Calu3 (cell line): ENCODE measurements at places on chromosomes 1 and 21. TPM values are rescaled to one million over a fixed set of nuclear protein-coding genes. Genes with fewer than 3 reads are reported as not detected.
A peak's percentile ranks its signal among the peaks of the same experiment; 100 is the strongest.

DNA sequence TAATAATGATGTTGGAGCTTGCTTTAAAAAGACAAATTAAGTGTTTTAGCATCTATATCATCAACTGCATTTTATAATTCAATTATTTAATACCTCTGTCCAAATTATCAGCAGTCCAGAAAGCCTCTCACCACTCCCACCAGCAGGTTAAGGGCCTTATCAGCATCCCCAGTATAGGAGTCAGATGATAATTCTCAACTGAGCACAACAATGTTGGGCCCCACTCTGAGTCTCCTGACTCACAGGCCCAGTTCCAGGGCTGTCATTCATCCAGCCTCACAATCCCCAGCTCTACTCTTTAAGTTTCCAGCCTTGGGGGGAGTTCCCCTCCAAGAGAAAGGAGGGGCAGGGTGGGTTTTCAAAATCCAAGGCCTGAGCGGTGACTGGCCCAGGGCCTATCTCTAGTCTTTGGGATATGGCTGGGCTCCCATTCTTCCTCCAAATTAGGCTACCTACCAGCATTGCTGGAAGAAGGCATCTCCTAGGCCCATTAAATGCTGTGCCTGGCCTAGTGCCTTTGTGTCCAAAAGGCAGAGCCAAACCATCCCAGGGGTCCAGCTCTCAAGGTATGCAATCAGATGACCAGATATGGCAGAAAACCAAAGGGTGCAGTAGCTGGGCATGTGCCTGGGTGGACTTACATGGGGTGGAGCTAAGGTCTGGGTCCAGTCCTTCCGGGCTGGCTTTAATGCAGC is 134.1 kb downstream of the GLUL start:
- DNase-seq, result no peak

DNA sequence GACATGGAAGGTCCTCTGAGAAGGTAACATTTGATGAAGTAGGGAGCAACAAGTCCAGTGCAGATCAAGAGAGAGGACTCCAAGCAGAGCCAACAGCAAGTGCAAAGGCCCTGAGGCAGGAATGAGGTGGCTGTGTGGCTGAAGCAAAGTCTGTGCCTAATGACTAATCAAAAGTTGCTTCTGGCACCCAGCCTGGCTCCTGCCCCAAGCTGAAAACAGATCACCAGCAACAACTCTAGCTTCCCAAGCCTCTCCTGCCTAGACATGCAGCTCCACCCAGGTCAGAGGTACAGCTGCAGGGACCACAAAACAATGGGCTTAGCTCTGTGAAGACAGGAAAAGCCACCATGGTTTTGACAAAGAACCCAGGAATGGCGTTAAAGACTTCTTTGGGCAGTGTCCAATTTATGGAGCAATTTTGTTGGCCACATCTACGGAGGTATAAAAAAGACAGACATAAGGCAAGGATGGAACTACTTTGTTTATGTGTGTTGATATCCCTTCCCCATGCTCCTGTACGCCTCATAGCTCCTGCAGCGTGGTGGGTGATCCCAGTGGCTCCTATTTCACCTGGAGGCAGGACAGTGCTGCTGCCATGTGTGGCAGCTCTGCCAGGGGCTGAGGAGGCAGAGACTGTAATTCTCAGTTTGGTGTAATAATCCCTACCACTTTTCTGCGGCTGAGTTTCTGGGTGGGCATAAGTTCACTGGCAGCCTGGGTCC is 26.4 kb upstream of the IGSF3 start:
- peak; percentile 4 for DNase-seq

Gene CFAP45
- total RNA-seq, result 1.6 and 1.8 TPM in 2 replicates

GRCh38 chr1:80869299-80869698 is 931.4 kb upstream of the ADGRL2 start:
- no peak for DNase-seq

Gene DLGAP3
- 1.0 and 1.1 TPM in 2 replicates for total RNA-seq

Gene UMODL1
- total RNA-seq, result 0.22 TPM in 1 of 2 replicates, not detected in the other

Gene AMIGO1
- total RNA-seq, result 1.3 and 1.5 TPM in 2 replicates

DNA sequence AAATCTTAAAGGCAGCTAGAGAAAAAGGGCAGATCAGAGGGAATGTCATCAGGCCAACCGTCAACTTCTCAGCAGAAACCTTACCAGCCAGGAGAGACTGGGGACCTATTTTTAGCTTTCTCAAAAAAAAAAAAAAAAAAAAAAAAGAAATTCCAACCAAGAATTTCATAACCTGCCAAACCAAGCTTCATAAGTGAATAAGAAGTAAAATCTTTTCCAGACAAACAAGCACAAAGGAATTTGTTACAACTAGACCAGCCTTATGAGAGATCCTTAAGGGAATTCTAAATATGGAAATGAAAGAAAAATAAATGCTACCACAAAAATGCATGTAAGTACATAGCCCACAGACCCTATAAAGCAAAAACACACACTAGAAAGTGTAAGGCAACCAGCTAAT is 267.7 kb downstream of the AKT3 start:
- no peak for DNase-seq

Gene NCF2
- 5.5 and 8.6 TPM in 2 replicates for total RNA-seq

GRCh38 chr1:83959824-83960498 is 39.0 kb downstream of the TTLL7 start:
- no peak for DNase-seq

Gene CYP2J2
- total RNA-seq, result 15.2 and 17.0 TPM in 2 replicates

GRCh38 chr21:32392299-32392879 is 423 bp downstream of the URB1 start:
- no peak for DNase-seq

Gene RGSL1
- not detected in 2 replicates for total RNA-seq

- DNase-seq, result no peak
Measured at GRCh38 chr1:224457782-224458144, 23.2 kb upstream of the WDR26 start.

GRCh38 chr1:11648039-11648438 is 6.2 kb downstream of the FBXO2 start:
- DNase-seq, result no peak

GRCh38 chr1:244502630-244503029 is 41.6 kb downstream of the CATSPERE start:
- DNase-seq, result no peak

- DNase-seq, result no peak
Measured at GRCh38 chr1:44368471-44369151, 13.6 kb upstream of the ERI3 start.

DNA sequence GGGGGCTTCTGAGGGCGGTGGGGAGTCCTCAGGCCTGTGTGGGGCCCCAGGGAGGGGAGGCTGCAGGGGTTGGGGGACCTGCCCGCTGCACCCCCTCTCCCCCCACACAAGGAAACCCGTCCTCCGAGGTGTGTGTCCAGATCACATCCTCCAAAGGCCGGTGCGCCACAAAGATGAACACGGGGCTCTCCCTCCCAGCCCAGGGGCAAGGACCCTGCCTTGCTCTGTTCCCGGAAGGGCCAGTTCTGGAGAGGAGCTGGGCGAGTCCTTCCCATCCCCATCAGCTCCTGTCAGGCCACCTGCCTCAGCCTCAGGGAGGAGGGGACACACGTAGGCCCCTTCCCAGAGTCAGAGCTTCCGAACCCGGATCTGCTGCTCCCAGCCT is 2.5 kb upstream of the TTLL10 start:
- no peak for DNase-seq

Gene WNT3A
- not detected in 2 replicates for total RNA-seq

Gene LCE2C
- total RNA-seq, result not detected in 2 replicates

Gene FCRL5
- not detected in 2 replicates for total RNA-seq

DNA sequence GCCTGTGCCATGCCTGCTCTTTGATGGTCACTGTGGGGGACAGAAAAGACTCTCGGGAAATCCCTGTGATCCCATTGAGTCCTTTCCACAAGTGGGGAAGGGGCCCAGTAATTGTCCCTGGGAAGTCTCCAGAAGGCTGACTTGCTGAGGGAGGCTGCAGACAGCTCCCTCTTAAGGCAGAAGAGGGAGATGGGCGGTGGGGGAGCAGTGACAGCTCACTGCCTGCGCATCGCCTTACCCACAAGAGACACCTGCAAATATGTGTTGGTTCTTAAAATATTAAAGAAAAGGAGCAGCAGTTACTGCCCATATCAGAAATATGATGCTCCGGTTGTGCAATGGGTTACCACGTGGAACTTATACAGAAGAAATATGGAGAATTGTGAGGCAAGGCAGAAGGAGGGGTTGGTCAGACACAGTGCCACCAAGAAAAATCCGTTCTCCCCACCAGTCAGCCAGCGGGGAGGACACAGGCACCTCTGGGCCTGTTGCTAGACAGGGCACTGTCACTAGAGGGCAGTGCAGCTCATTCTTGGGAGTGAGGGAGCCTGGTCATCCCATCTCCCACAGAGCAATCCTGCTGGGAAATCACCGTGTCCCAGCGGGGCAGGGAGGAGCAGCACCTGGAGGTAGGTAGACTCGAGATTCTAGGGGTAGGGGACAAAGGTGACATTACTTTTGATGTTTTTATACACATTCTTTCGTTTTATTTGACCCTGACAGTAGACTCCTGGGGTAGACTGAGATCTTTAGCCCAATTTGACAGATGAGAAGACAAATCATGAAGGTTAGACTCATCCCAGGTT is 6.9 kb upstream of the CAMK1G start:
- DNase-seq, result peak; percentile 93

- no peak for DNase-seq
Measured at GRCh38 chr1:167718914-167719691, 2.7 kb upstream of the MPZL1 start.

GRCh38 chr1:55898181-55898580 is 681.2 kb downstream of the PLPP3 start:
- DNase-seq, result no peak

GRCh38 chr1:15245593-15246360 is 1.2 kb upstream of the FHAD1 start:
- DNase-seq, result no peak

DNA sequence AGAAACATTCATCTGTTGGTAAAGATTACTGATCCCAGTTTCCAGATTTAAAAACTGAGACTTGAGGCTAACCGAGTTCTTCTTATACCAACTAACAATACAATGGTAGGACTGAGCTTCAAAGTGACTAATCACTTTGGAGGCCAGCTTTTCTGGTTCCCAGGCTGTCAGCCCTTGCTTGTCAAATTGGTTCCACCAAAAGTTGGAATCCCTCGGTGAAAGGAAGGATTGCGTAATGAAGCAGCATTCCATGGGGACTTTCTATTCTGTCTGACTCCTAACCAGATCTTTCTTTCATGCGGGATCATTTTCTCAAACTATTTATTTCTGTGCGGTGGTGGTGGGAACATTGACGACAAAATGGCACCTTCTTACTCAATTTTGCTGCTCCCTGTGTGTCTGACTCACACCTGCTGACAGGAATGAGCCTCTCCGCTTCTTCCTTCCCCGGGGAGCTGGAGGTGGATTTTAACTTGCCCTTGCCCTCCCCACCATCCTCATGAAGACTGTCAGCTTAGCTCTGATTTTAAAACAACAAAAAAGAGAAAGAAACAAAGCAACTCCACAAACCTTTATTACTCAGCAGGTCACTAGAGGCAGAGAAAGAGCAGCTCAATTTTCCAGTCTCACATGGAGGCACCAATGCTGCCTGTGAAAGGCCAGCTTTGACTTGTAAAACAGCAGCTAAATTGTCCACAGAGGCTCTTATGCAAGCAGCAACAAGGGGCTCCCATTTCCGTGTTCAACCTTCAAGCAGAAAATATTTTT is 32.9 kb upstream of the RASAL2 start:
- peak; percentile 38 for DNase-seq

Gene PRAMEF33
- total RNA-seq, result not detected in 2 replicates

DNA sequence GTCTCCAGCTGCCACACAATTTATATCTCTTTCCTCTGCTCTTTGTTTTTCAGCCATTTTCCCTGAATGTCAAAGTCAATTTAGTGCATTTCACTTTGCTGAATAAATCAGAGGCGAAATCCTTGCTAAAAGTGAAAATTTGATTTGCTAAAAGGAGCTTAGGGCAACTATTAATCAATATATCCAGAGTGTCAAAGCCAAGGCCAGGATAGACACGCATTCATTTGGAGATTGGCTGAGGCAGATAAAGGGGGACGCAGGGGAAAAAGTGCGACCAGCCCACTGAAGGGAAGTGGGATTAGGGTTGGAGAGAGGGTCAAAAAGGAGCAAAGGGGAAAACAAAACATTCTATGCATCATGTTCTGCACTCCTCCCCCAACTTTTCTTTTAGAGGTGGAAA is 132.4 kb upstream of the USH2A start:
- DNase-seq, result no peak

Gene CTSK
- 5.5 and 5.9 TPM in 2 replicates for total RNA-seq

GRCh38 chr1:30383221-30383711 is 340.1 kb downstream of the MATN1 start:
- no peak for DNase-seq

Gene NES
- total RNA-seq, result 6.1 and 7.4 TPM in 2 replicates

DNA sequence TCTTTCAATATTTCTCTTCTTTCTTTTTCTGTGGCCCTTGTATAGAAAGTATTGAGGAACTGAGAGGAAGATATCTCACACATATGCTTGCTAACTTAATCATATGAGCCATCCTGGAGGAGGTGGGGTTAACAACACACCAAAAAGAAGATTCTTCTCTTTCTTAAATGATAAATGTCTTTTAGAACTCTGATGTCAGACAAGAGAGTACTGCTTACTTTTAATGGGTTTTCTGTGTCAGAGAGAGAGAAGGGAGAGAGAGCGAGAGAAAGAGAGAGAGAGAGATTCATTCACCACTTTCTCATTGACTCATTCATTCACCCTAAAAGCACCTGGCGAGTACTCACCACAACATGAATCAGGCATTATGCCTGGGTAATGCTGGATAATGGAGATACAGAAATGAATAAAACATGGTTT is 250.3 kb upstream of the SGIP1 start:
- no peak for DNase-seq

- DNase-seq, result peak; percentile 24
Measured at GRCh38 chr1:59892841-59893811, 33.4 kb downstream of the CYP2J2 start.

DNA sequence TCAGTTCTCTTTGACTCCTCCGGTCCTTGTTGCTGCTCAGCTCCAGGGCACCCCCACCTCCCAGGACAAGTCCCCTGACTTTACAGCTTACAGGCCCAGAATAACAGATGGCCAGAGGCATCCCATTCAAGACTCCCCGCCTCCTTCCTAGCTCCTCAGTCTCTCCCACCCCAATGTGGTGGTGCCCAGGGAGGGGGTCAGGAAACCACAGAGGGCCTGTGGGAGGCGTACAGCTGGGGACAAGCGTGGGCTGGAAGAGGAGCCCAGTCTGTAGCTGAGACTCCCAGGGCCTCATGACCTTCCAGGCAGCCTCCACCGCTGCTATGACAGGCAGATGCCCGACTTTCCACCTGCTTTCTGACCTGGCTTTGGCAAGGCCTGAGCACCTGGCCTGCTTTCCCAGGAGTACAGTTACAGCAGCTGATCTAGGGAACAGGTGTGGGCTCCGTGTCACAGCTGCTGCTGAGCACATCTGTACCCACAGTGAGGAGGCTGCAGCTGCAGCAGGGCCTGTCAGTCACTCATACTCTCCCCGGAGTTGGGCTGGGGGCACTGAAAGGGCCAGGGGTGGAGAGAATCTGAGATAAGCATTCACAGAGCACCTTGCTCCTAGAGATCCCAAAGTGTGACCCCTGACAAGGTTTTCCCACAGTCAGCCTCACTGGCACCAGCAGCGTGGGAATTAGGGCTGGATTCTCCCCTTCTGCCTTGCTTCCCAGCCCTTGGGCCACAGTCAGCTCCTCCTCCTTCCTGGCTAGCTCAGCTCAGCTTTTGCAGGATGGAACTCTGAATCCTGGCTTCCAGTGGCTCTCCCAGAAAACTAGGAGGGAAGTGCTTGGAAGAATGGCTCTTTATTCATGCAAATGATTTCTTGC is 7.1 kb upstream of the NAV1 start:
- no peak for DNase-seq

- DNase-seq, result no peak
Measured at GRCh38 chr1:76715474-76715873, 151.8 kb upstream of the ST6GALNAC5 start.
